ENCODE measurements at places on chromosomes 16 and 17.

DNA sequence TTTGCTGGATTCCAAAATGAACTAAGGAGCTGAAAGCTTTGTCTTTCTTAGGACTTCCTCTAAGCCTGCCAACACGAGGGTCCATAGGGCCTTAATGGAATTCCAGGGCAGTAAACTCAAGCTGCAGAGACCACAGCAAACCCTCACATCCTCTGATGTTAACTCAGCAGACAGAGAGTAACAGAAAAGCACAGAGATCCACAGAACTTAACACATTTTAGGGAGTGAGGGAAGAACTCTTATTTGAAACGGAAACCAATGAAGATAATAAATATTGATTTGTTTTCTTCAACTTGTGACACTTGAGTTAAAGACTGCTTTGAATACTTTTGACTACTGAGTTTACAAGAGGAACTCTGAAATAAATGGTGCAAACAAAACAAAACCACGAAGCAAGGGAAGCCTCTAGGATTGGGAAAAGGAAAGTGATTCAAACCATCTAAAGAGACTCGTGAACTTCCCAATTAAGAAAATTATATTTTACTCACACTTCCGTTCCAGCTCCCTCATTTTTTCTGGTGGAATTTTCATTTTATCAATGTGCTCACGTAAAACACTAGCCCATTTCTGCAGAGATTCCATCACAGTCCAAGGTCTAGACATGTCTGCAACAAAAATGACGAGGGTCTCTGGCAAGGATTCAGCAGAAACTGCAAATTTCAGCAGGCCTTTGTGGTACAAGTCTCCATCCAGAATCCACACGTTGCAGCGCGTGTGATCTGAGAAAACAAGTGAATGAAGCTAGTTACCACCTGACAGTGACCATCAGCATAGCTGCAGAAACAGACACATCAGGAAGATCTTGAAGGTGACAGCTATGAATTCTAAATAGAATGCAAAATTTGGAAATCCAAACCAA lies 9.2 kb downstream of the DYNC1LI2 start:
- DNase-seq: peak; percentile 9

GRCh38 chr16:19549673-19550072 lies 5.8 kb upstream of the VPS35L start:
- no peak for DNase-seq

GRCh38 chr16:30645727-30646126 lies 5.0 kb upstream of the PRR14 start:
- no peak for DNase-seq

- DNase-seq: peak; percentile 54
Measured at GRCh38 chr17:17959520-17960361, 12.5 kb downstream of the TOM1L2 start.

- peak; percentile 41 for DNase-seq
Measured at GRCh38 chr16:30786115-30786935, 680 bp downstream of the ZNF629 start.

GRCh38 chr17:2724784-2725164 lies 13.2 kb upstream of the CLUH start:
- no peak for DNase-seq

DNA sequence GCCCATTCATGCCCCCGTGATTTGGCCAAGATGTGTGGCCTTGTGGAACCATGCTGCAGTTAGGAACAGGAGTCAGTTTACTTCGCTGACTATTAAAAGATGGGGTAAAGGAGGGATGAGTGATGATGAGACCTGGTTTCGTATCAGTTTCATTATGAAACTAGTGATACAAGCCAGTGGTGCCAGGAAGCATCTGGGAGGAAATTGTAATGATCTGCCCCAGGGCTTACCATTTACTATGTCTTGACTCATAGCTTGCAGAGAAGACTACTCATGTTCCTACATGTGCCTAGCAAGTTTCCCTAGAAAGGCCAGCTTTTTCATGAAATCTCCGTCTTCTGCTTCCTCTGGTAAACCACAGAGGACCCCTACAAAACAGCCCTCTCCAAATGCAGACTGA lies 23.2 kb downstream of the CDH3 start:
- no peak for DNase-seq

GRCh38 chr17:50177983-50178834 lies 12.4 kb downstream of the SGCA start:
- peak; percentile 96 for DNase-seq

- no peak for DNase-seq
Measured at GRCh38 chr17:14374268-14374667, 73.4 kb downstream of the HS3ST3B1 start.

DNA sequence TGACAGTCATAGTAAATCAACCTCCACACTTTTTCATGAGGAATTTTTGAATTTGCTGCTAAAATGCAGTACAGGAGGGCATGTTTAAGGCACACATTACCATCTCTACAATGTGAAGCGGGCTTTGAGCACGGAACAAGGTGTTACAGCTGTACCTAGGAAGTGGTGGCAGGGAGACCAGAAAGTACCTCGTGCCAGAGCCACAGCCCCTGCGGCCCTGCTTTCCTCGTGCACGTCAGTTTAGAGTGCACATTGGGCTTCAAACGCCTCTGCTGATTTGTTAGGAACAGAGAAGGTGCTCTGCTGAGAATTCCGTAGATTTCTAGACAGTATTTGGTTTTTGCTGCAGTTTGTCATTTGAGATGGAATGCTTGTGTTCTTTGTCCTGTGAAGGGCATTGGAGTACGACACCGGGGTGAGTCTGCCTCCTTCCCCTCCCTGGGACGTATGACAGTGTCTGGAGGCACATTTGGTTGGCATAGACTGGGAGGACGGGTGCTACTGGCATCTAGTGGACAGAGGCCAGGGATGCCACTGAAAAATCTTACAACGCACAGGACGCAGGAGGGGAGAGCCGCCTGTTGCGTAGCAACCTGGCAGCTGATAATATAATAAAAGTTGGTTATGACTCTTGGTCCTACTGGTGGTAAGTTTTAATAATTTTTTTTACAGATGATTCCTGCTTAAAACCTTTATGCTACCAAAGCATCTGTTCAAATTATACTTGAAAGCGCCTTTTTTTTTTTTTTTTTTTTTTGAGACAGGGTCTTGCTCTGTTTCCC lies 9.1 kb downstream of the FOXK2 start:
- DNase-seq: peak; percentile 77

DNA sequence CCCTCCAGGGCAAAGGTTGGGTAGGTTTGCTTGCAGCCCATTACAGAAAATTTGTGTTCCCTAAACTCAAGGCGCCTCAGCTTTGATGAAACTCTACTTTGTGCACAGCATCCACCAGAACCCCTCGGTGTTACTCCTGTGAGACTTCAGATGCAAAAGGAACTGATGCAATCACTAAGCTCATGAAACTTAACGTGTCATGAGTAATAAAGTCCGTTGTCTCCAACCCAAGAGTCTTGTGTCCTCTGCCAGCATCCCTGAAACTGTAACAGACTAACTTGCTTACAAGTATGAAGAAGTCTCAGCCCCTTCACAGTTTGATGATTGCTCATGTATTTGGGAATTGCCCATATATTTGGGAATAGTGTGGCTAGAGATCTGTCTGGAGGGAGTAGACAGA lies 74.8 kb upstream of the MARCHF10 start:
- no peak for DNase-seq

- DNase-seq: no peak
Measured at GRCh38 chr17:67018471-67019434, 25.6 kb upstream of the CACNG1 start.

- no peak for DNase-seq
Measured at GRCh38 chr17:18280249-18280648, 19.8 kb downstream of the MIEF2 start.

- DNase-seq: no peak
Measured at GRCh38 chr17:3037259-3037658, 26.1 kb downstream of the OR1D5 start.

DNA sequence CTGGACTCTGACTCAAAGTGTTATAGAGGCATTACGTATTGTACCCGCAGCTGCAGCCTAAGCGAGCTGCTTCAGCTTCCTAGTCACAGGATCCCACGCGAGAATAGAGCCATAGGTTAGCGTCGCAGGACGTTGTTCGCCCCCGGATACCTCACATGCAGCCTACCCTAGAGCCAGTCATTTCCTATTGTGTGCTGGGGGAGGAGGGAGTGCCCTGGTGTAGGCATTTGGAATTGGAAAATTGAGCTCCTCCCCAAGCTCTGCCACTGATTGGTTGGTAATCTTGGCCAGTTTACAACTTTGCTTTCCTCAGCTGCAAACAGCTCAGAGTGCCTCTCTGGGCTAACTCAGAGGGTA lies 530 bp downstream of the NAA60 start:
- no peak for DNase-seq
